Hematopoietic multipotent progenitor cell (in vitro differentiated cells): ENCODE measurements at places on chromosomes 2 and 18. TPM values are rescaled to one million over a fixed set of nuclear protein-coding genes. Genes with fewer than 3 reads are reported as not detected.

Gene QPCT
- total RNA-seq, result 2.4 TPM

GRCh38 chr2:46188041-46188716 is 109.0 kb upstream of the EPAS1 start:
- no peak for DNase-seq

Gene MYO7B
- 1.9 TPM for total RNA-seq

GRCh38 chr2:172375251-172375650 is 52.1 kb upstream of the ITGA6 start:
- no peak for DNase-seq

GRCh38 chr2:10740226-10740625 is 18.8 kb downstream of the ATP6V1C2 start:
- DNase-seq, result no peak

Gene TCF7L1
- total RNA-seq, result not detected

- DNase-seq, result peak; percentile 65
Measured at GRCh38 chr2:218217360-218218267, 625 bp downstream of the ARPC2 start.

Gene CCDC74B
- total RNA-seq, result not detected

Gene MDH1B
- 1.3 TPM for total RNA-seq

- no peak for DNase-seq
Measured at GRCh38 chr2:211248841-211249240, 692.4 kb downstream of the CPS1 start.

Gene PARD3B
- 2.7 TPM for total RNA-seq

DNA sequence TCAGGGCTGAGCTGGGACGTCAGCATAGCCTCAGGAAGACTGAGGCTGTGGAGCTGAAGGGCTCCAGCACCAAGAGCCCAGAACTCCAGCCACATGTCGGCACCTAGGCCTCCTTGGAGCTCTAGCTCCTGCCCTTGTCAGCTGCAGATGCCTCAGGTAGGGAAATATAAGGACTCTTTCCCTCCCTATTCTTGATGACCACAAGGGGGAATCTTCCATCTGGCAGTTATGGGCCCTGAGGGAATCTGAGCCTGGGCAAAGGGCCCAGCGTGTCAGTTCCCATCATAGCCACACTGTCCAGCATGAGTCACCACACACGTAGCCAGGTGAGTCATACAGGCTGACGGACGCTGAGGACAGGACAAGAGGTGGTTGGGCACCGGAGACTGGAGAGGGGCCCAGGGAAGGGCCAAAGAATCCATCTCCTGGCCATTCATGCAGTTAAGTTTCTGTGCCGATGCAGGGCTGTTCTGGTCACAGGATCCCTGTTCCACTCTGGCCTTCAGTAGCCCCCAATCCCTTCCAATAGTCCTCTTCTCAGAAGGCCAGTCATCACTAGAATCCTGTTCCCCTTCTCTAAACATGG is 1.8 kb downstream of the MPV17 start:
- no peak for DNase-seq

DNA sequence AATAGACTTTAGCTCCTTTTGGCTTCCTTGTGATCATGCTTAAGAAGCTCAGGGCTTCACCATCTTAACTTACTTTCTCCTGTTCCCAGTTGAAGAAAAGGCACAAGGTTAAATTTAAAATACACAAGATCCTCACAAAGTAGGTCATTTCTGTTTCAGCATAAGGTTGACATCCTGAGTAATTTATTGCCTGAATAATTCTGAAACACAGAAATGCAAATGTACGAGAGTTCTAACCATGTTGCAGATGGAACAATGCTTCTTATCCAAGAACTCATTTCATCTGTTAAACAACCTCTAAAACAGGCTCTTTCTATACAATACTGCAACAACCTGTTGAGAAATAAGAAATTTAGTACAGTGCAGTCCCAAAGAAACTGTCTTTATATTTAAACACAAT is 395.2 kb downstream of the BCL11A start:
- DNase-seq, result no peak

Gene EFHD1
- total RNA-seq, result not detected

- DNase-seq, result no peak
Measured at GRCh38 chr2:8639122-8639635, 42.7 kb upstream of the ID2 start.

- no peak for DNase-seq
Measured at GRCh38 chr18:38369772-38370690, 804.4 kb upstream of the CELF4 start.

DNA sequence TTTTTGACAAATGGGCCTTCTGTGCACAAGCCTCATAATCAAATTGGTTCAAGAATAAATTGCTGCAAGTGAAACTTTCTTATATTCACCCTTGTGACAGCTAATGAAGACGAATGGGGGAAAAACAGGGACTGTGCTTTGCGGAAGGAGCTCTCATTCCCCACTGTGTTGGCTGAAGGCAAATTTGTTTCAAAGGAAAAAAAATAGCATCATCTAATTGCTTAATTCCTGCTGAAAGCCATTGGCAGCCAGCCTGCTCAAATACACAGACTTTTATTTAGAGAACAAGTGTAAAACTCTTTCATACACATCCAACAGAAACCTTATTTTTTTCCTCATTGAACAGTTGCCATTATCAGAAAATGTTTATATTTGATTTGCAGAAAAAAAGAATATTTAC is 172.3 kb downstream of the ARL6IP6 start:
- DNase-seq, result no peak

Gene NYAP2
- under 0.01 TPM for total RNA-seq

- no peak for DNase-seq
Measured at GRCh38 chr18:22074282-22075070, 94.9 kb upstream of the GATA6 start.

GRCh38 chr2:219220652-219221402 is 2.1 kb upstream of the ABCB6 start:
- DNase-seq, result no peak

DNA sequence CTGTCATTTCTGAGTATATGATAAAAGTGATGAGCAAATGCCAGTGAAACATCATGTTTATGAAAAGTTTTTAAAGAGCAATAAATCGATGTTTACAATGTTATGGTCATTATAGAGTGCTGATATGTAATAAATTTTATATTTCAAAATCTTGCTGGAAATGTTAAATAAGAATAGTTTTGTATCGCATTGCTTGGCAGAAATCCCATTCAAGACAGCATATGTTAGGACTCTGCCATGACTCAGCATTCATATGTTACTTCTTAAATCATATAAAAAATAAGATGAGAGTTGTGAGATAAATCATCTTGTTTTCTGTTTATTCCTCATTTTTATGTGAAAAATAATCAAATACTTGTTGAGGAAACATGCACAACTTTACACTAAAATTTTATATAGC is 949.9 kb upstream of the NRXN1 start:
- no peak for DNase-seq

DNA sequence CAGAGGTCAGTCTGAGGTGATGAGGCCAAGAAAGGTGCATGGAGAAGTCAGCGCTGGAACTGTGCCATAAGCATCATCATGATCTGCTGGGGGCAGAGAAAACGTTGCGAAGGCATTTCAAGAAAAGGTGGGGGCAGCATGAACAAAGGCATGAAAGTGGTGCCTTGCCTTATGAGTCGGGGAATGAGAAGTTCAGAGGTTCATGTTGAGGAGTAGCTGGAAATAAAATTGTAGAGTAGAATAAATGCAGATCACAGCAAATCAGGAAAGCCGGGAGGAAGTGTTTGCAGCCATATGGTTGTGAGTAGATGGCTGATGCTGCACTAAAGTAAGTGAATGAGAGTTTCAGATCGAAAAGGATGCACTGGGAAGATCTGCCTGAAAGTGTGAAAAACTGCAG is 72.1 kb upstream of the ARL5A start:
- no peak for DNase-seq

Gene CRYBA2
- not detected for total RNA-seq

DNA sequence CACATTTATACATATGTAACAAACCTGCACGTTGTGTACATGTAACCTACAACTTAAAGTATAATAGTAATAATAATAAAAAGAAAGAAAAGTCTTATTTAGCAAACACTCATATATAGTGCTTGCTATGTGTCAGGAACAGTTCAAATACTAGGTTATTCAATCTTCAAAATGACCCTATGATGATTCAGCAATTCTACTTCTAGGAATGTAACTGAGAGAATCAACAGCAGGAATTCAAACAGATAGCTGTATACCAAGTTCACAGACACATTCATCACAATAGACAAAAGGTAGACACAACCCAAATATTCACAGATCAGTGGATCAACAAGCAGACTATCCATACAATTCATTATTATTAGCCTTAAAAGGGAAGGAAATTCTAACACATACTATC is 69.5 kb downstream of the MYO5B start:
- no peak for DNase-seq

DNA sequence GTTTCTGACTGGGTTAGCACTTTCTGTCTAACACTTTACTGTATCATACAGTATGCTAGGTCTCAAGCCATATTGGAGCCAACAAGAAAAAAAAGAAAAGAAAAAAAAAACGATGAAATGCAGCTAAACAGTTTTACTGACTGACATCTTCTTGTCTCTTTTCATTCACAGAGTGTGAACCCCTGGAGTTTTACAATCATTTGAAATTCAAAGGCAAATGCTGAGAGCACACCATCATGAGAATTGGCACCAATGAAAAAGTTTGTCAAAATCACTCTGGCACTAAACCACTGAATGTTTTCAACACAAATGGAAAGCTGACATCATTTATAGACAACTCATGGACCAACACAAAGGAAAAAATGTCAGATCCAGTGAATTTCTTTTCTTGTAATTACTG is 513.3 kb downstream of the LRRTM4 start:
- no peak for DNase-seq

DNA sequence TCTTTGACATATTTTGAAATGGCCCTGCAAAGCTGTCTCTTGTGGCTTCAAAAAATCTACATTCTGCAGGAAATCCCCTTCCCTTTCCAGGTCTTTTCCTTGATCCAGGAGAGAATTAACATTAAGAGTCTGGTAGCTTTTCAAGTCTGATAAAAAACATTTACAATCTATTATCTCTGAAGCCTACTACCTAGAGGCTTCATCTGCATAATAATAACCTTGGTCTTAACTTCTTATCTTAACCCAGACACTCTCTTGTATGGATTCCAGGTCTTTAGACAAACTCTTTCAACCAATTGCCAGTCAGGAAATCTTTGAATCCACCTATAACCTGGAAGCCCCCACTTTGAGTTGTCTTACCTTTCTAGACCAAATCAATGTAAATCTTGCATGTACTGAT is 179.3 kb upstream of the ZC3H15 start:
- no peak for DNase-seq

DNA sequence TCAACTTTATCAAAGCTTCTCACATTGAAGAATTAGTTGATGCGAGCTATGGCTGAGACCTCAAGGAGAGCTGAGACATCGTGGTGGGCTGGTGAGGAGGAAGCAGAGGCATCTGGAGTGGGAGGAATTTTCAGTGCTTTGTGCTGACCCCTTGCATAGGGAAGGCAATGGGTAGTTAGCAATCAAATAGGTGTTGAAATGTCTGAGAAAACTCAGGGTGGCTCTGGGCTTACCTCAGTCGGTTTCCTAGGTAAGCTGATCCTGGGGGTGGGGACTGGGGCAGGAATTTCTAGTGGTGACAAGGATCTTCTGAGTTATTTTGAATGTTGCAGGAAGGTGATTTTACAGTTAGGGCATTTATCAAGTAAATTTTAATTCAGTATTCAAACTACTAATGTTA is 20.7 kb upstream of the DPP10 start:
- DNase-seq, result no peak

DNA sequence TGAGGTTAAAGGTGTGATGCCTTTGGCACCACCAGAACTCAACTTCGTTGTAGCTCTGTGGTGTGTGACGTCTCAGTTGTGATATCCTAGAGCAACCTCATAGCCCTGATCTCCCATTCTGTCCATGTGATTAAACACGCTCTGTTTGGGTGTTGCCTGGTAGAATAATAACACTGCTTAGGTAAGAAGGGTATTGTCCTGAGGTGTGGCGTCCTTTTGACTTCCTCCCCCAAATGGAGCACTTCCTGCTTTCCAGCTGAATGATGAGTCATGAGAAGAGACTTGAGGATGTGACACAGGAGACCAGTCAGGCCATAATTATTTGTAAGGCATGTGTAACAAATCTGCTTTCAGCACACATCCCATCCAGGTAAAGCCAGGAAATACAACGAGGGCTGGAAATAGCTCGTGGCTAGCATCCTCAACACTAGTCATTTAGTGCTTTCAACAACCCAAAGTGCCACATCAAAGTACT is 100.7 kb downstream of the RAPGEF4 start:
- no peak for DNase-seq

DNA sequence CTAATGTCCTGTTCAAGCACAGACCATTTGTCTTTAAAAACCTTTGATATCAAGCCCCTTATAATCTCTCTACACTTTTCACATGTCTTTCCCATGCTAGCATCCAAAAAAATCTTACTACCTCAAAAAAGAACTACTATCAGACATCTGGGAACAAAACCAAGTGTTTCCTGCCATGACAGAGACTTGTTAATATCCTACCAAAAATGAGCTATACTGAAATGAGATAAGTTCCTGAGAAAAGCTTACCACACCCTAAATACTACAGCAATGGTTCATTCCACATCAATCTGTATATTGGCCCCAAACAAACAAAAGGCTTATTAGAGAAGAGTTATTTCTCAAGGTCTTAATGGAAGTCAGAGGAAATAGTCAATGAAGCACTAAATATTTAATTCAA is 230.1 kb downstream of the DYM start:
- DNase-seq, result no peak

- DNase-seq, result no peak
Measured at GRCh38 chr18:3283908-3284307, 22.0 kb downstream of the MYL12B start.

Gene C2orf66
- total RNA-seq, result 0.27 TPM

GRCh38 chr2:185895828-185896693 is 157.5 kb downstream of the FSIP2 start:
- no peak for DNase-seq

DNA sequence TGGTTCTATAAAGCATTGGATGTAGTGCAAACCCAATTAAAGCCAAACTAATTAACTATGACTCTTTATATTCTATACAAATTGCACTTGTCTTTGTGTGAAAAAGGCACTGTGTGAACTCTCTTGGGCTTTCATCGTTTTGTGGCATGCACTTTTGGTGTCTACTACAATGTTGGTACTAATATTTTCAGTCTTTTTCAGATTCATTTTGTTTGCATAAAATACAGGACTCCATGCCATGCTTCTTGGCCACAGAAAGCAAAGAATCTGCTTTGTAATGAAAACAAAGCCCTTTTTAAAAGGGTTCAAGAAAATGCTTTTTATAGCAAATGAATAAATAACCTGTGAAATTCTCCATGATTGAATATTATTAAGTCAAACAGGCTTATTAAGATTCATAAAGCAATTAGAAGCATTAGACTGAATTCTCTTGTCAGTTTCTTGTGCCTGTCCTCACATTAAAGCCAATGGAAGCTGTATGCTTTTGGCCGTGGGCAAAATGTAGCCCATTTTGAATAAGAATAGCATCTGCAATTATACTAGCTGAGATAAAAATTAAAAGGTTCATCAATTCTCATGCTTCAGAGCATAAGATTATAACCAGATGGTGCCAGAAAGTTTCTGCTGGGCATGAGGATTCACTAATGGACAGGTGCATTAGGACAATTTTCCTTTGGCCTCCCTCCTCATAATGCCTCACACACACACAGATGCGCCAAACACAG is 1665.2 kb downstream of the SUCLG1 start:
- DNase-seq, result no peak
